ENCODE measurements at places on chromosomes 12 and 14.

- no peak for DNase-seq
These were observed 118.6 kb upstream of the SSTR1 start for GRCh38 chr14:38089123-38089522.

- no peak for DNase-seq
These were observed at the start of gene KCNK13 for GRCh38 chr14:90061685-90062126. KCNK13 (plus strand) TSS chr14:90061994; CDS start chr14:90062206, 212 bp downstream.

DNA sequence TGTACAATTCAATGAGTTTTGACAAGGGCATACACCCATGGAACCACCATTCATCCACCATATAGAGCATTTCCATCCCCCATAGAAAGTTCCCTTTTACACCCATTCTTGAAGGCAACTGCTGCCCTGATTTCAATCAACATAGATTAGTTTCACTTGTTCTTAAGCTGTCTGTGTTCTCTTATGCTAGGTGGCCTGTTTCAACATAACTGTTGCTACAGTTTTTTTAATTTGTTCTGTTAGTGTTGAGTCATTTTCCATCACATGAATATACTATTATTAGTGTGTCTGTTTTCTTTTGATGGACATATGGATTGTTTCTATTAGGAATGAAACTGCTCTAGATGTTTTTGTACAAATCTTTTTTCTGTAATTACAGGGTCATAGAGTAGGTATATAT is 123.4 kb downstream of the PTPRQ start:
- DNase-seq = no peak

- DNase-seq = no peak
These were observed 295.7 kb upstream of the RTL1 start for GRCh38 chr14:101199028-101199770.

All from NCI-H187 (cell line).